ENCODE measurements at places on chromosomes 11 and 22. TPM values are rescaled to one million over a fixed set of nuclear protein-coding genes. Genes with fewer than 3 reads are reported as not detected.
A peak's percentile ranks its signal among the peaks of the same experiment; 100 is the strongest.

DNA sequence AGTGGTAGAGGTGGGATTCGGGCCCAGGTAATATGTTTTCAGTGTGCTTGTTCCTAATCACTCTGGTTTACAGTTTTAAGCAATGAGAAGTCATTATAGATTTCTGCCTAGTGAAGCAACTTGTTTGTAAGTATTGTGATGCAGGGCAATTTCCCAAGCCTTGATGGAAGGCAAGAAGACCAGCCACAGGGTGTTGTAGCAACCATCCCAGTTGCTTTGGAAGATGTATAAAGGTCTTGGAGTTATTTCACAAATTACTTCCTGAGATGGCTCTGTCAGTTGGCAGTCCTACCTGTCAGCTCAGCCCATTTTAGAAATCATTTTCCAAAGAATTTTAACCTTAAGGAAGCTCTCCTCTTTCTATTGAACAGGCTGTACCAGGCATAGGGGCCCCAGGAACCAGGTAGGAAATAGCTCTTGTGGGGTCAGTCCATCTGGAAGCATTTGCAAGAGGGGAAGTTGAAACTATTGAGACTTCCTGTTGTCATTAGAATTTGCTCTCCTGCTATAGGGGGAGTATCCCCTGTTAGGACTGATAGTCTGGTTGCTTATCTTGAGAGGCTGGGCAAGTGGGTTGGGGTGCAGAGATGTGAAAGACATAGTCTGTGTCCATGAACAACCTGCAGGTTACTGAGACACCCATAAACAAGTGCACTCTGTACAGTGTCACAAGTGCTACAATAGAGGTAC, 47.9 kb downstream of the STIM1 start:
- no peak for DNase-seq

DNA sequence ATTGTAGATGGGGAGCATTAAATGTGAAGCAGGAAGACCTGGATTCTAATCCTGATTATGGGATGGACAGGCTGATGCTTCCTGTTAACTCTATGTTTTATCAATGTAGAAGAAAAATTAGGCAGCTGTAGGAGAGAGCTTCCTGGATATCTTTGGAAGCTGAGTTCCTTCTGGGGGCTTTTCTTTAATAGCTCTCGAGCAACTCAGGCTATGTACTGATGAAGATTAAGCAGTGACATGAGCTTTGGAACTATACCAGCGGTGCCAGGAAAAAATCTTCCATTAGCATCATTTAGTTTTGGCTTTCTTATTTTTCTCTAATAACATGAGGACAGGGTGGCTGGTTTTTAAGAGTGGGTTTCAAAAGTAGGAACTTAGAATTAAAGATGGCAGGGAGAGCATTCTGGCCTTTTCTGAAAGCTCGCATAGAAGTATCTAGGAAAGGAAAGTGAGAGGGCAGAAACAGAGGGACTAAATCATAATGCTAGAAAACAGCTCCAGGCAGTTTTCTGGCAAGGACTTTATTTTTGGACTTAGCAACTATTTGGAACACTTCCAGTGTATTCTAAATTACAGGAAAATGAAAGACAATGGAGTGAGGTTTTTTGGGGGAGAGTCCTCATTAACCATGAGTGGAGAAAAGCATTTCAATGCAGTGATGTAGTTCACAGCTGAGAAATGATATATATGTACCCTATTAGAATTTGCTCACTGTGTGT, 69.2 kb upstream of the RRM1 start:
- DNase-seq = no peak

DNA sequence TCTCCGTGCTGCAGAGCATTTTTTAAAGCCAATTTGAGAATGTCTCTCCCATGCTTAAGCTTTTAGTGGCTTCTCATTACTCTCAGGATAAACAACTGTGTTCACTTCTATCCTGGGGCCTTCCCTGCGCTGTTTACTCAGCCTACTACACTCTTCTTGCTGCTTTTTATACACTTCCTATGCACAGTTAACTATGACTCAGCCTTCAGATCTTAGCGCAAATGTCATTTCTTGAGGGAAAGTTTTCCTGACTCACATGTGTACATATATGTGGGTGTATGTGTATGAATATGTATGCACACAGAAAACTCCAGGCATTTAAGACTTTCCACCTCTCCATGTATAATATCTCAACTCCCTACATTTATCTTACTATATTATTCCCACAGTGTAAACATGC, 9.8 kb downstream of the THAP12 start:
- no peak for DNase-seq

DNA sequence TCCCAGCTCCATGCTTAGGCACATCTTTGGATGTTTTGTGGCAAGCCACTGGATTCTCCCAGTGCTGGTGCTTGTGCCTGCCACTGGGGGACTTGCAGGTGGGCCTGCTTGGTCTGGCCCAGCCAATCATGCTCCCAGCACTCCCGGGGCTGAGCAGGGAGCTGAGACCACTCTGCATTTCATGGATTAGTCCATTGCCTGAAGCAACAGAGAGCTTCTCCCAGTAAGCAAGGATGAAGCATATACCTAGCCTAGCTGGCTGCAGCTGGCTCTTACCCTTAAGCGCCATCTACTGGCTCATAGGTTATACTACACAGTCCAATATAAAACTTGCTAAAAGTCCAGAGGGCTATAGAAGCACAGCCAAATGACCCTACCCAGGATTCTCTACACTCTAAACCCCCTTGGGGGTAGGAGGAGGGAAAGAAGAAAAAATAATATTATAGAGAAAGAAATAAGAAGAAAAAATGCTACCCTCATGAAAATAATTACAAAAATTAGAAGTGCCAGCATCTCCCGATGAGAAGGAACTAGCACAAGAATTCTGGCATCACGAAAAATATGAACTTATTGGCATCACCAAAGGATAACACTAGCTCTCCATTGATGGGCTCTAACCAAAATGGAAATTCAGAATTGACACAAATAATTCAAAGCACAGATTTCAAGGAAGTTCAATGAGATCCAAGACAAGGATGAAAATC, 275.3 kb downstream of the C11orf87 start:
- no peak for DNase-seq

The NECTIN1 gene
- 20.6 TPM for total RNA-seq

DNA sequence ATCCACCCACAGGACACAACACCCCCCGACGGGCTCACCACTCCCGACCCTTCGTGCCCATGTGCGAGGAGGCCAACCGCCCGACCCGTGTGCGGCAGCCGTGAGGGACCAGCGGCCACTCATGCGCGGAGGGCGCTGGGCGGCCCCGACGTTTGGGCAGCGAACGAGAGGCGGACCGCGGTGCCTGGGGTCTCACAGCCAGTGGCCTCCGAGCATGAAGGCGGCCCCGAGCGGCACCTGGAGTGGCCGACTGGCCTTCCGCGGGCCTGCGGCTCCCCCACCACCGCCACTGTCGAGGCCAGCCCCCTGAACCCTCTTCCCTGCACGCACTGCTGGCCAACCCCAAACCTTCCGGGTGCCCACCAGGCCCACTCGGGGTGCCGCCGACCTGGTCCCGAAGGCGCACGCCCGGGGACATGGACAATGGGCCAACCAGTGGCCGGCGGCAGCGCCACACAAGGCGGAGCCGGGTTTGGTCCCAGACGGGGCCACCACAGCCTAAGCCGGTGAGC, 4274.9 kb upstream of the OR11H1 start:
- peak; percentile 11 for DNase-seq

DNA sequence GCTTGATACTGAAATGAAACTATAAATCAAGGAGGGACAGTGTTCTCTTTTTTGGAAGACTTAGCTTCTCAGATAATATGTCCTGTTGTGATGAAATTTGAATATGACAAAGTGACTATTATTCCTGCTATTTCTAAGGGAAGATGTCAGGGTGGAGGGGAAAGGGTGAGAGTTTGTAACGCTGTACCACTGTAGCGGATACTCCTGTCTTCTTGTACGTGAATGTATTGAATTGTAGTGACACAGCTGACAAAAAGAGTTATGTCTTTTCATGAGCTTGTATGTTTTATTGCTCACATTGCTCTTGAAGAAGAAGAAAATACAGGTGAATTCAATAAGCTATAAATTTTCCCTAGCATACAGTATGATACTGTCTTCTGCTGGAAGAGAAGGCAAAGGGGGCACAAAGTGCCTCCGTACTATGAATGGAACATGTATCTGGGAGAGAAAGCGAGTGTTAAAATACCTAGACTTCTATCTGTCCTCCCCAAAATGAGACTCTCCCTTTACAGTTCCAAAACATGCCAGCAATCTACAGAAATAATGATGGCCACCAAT, 538.5 kb upstream of the LRRC4C start:
- no peak for DNase-seq

DNA sequence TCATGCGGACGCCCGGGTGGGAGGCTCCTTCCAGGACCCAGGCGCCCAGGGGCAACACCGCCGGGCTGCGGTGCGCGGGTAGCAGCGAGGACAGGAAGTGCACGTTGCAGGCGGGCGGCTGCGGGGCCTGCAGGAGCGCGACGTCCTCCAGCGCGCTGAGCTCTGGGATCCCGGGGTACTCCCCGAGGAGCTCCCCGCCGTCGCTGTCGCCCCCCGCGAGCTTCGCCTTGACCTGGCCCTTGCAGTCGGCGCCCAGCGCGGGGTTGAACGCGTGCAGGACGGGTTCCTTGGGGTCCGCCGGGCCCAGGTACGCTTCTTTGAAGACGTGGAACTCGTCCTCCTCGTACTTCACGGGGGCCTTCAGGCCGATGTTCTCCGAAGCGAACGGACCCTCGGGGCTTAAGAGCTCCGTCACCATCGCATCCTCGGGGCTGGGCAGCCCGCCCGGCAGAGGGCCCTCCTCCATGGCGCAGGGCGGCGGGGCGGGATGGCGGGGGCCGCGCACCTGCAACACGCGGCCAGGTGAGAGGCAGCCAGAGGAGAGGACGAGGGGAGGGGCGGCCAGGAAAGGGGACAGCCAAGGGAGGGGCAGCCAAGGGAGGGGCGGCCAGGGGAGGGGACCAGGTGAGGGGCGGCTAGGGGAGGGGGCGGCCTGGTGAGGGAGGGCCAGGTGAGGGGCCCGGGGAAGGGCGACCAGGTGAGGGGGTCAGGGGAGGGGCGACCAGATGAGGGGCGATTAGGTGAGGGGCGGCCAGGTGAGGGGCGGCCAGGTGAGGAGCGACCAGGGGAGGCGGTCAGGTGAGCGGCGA, 921 bp downstream of the TESMIN start:
- peak; percentile 36 for DNase-seq

- peak; percentile 64 for DNase-seq
Measured at GRCh38 chr22:26573026-26573662, 16.8 kb downstream of the TPST2 start.

The RAG1 gene
- total RNA-seq = 1.4 TPM

The DSCAML1 gene
- 1.2 TPM for total RNA-seq

The TMPRSS5 gene
- 0.69 TPM for total RNA-seq

The APOL5 gene
- not detected for total RNA-seq

GRCh38 chr22:38292694-38293093, 19.9 kb upstream of the TMEM184B start:
- no peak for DNase-seq

DNA sequence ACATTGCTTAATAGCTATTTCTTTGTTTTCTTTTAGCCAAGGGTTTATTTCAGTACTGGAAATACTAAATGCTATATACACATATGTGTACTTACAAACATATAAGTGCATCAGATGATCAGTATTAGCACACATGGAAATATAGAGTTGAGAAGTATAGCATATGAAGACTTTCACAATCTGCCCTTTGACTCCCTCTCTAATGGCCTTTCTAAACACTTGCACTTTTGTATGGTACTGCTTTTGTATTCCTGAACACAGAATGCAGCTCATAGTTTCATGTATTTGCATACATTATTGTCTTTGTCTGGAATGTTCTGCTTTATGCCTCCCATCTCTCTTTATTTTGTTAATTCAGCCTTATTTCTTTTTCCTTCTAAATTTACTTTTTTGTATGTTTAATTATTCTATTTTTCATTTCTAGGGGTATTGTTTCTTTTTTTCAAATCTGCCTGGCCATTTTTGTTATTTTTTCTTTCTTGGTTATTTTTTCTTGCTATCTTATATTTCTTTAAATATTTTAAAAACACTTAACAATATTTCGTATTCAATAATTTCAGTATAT, 28.8 kb downstream of the ACER3 start:
- no peak for DNase-seq

The TNKS1BP1 gene
- 44.4 TPM for total RNA-seq

The ARHGAP8 gene
- total RNA-seq = not detected

GRCh38 chr22:46060292-46061123, 83.5 kb upstream of the WNT7B start:
- no peak for DNase-seq

DNA sequence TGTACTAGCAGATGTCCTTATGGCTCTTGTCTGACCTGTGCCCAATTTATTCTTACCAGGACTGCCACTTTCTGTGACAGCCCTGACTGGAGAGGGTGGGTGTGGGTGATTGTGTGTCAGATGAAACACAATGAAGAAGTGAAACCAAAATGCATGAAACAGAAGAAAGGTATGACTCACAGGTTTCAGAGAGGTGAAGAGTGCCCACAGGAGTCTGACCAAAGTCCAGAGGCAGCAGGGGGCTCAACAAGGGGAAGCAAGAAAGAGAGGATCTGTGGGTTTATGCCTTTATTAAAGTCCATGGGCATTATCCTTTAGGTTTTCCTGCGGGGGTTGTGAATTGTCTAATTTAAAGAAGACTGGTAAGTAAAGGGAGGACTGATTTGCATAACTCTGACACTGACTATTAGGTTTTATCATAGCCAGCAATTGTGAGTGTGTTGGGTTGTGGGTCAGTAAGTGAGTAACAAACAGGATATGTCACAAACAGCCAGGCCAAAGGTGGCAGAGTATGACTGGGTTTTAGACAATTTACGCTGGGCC, 3.9 kb upstream of the OR4C6 start:
- no peak for DNase-seq

DNA sequence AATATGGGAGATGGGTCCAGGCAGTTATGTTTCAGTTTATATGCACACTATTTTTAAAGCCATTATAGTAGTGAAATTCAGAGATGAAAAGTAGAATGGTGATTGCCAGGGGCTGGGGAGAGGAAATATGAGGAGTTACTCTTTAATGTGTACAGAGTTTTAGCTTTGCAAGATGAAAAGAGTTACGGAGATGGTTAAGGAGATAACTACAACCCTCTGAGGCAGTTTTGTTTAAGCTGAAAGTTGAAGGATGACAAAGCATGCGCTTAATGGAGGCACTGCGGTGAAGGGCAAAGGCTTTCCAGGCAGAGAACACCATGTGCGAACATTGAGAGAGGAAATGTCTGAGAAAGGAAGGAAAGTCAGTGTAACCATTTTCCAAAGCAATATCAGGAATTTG, 18.2 kb upstream of the BMAL1 start:
- DNase-seq = no peak

GRCh38 chr11:133835593-133836548, 9.4 kb downstream of the SPATA19 start:
- DNase-seq = no peak

The TRIM49B gene
- not detected for total RNA-seq

GRCh38 chr11:612201-612960, 3.4 kb downstream of the IRF7 start:
- DNase-seq = no peak

The FGF3 gene
- not detected for total RNA-seq

DNA sequence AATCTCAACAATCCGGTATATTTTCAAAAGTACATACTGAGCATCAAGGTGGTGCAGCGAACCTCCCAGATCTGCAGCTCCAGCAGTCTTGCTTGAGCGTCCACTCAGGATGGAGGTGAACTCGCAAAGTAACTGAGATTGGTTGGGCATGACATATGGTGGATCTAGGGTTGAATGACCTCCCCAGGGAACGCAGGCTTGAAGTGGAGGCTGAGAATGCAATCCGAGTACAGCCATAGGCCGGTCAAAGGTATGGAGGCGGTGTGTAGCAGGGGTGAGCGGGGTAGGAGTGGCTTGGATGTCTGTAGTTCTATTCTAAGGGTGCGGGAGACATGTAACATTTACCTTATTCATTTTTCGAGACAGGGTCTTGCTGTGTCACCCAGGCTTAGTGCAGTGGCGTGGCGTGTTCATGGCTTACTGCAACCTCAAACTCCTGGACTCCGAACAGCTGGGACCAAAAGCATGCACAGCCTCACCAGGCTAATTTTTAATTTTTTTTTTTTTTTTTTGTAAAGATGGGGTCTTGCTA, 631 bp upstream of the C22orf39 start:
- no peak for DNase-seq
